ENCODE measurements at places on chromosomes 5 and 9.

- H3K4me3 ChIP-seq, result peak overlapping the region; percentile 43
- no peaks in the 10 kb centered on the region for H3K4me1 ChIP-seq
- H3K27me3 ChIP-seq, result no peaks in the 10 kb centered on the region
- H3K27ac ChIP-seq, result no peak overlapping the region
- DNase-seq, result peak; percentile 50
- H3K36me3 ChIP-seq, result no peaks in the 10 kb centered on the region
Observed at GRCh38 chr5:52915176-52915875, 73.8 kb upstream of the ITGA2 start.

GRCh38 chr9:134492281-134492691, 149.3 kb upstream of the COL5A1 start:
- H3K4me3 ChIP-seq, result no peak overlapping the region
- H3K27ac ChIP-seq, result no peak overlapping the region
- H3K27me3 ChIP-seq, result peaks cover 94% of the 10 kb centered on the region
- no peak for DNase-seq
- no peaks in the 10 kb centered on the region for H3K4me1 ChIP-seq

GRCh38 chr5:60207040-60207439, 313.5 kb upstream of the PDE4D start:
- no peak for DNase-seq
- H3K36me3 ChIP-seq, result no peaks in the 10 kb centered on the region
- H3K4me1 ChIP-seq, result no peaks in the 10 kb centered on the region

DNA sequence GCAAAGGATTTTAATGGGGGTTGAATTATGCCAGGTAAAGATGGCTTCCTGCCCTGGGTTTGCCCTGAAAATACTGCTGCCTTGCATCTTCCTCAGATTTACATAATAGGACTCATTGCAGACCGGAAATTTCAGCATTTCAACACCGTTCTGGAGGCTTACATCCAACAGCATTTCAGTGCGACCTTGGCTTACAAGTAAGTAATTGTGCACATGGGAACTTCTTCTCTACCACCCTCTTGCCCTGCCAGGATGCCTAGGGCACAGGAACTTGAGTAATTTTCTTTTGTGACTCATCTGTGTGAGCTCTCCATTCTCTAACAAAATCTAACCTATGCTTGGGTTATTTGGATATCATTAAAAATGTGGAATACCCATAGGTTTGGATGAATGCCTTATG, 80.2 kb downstream of the DOCK2 start:
- no peaks in the 10 kb centered on the region for H3K36me3 ChIP-seq
- no peaks in the 10 kb centered on the region for H3K4me1 ChIP-seq
- no peak overlapping the region for H3K4me3 ChIP-seq
- no peaks in the 10 kb centered on the region for H3K27me3 ChIP-seq
- no peak overlapping the region for H3K27ac ChIP-seq

DNA sequence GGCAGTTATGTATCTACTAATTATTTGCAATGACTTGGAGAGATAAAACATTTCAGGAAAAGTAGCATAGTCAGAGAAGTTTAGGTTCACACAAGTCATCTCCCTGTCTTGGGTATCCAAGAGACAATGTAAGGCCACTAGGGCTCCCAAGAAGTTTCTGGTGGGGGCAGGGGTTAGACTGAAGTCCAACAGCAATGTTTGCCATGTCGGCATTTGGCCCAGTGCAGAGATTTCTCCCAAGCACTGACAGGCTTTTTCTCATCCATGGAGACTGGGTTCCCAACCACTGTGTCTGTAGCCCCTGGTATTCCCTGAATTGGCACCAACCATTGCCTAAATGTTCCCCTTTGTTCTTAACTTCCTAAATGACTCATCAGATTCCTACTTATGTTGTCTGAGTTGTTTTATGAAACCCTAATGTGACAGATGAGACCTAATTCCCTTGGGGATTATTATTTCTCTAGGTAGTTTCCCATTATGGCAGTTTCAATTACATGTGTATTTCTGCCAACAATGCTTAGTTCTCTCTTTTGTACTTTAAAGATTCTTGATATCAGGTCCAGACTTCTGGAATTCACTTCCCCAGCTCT, 103.6 kb upstream of the EGFLAM start:
- no peak for DNase-seq
- H3K27me3 ChIP-seq, result no peaks in the 10 kb centered on the region
- H3K4me3 ChIP-seq, result no peak overlapping the region
- H3K4me1 ChIP-seq, result no peaks in the 10 kb centered on the region
- no peaks in the 10 kb centered on the region for H3K36me3 ChIP-seq

GRCh38 chr5:138029501-138029900, 3.4 kb downstream of the FAM13B start:
- no peak overlapping the region for H3K27ac ChIP-seq
- peaks cover 11% of the 10 kb centered on the region for H3K4me1 ChIP-seq
- no peaks in the 10 kb centered on the region for H3K27me3 ChIP-seq
- DNase-seq, result peak; percentile 31
- H3K4me3 ChIP-seq, result no peak overlapping the region
- no peaks in the 10 kb centered on the region for H3K36me3 ChIP-seq

DNA sequence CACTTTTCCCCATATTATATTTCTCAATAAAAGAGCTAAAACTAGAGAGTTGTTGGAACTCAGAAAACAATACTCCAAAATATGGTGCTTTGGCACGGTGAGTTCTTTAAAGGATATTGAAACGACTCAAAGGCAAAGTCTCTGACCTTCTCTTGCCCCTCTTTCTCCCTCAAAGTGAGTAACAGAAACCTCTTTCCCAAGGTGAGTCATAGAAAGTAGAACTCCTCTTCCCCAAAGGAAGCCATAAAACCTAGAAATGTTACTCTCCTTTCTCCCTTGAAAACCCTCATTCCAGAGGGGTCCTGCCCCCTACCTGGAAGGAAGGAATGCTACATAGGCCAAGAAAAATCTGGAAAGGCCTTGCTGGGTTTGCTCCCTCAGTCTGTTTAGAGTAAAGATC, 47.5 kb downstream of the RAPGEF6 start:
- DNase-seq, result no peak
- H3K27me3 ChIP-seq, result no peaks in the 10 kb centered on the region
- H3K4me3 ChIP-seq, result no peak overlapping the region
